Activated effector memory CD4-positive, alpha-beta T cell treated with Interleukin-2 at 50 U/mL for 16 hours (primary cell): ENCODE measurements at places on chromosomes 7 and 10.

DNA sequence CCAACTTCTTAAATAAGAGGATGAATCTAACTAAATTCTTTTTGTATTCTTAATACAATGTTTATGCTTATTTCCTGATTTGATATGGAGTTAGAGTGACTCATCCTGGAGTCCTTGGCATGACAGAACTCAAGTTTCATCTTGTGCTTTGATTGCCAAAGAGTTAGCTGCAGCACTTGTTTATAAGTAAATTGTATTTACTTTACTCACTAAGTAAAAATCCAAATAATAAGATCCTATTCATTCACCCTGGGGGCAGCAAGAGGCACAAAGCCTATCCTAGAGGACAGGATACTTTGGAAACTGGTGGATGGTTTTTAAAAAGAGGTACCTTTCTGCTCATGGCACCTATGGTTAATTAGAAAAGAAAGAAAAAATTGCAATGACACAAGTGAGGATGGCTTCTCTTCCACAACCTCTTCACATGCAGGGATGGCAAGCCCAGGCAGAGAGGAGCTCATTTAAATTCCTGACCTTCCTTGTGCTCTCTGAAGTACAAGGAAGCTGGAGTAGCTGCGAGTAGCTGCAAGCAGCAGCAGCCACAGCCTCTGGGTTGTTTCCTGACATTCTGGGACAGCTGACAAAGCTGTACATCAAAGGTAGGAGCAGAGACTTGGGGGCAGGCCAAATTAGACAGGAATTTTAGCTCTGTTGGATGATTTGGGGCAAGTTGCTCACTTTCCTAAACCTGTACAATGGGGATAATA lies 28.5 kb upstream of the CROT start:
- no peak for DNase-seq

- DNase-seq: no peak
Observed at GRCh38 chr7:130937830-130938229, 203.8 kb upstream of the KLF14 start.

DNA sequence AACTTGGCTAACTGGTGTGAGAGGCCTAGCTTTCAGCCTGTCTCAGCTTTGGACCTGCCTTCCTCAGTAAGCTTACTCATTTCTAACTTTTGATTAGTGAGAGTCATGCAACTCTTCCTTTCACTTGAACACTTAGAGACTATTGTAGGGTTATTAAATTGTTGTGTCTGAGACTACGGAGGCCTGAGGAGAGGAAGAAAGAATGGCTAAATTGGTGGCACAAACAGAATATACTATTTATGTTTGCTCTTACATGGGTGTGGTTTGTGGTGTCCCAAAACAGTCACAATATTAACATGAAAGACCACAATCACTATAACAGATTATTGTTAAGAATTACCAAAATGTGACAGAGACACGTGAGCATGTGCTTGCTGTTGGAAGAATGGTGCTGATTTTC lies 82.1 kb downstream of the TRIM24 start:
- no peak for DNase-seq

- no peak for DNase-seq
Observed at GRCh38 chr7:112538726-112539255, 58.0 kb downstream of the LSMEM1 start.

DNA sequence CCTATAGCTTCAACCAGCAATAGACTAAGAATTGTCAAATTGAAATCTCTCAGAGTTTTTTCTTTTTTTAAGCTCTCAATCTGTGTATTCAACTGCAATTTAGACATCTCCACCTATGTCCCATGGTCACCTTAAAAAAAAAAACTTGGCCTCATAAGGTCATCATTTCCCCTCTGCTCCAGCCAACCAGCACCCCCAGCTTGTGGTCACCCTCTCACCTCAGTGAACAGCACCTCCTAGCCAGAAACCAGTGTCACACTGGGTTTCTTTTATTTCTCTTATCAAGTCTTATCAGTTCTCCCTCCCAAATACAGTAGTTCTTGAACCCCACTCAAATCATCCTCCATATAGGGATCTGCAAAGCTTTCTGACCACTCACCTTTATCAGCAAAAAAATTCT lies 4.0 kb downstream of the ITGB1 start:
- DNase-seq: no peak

DNA sequence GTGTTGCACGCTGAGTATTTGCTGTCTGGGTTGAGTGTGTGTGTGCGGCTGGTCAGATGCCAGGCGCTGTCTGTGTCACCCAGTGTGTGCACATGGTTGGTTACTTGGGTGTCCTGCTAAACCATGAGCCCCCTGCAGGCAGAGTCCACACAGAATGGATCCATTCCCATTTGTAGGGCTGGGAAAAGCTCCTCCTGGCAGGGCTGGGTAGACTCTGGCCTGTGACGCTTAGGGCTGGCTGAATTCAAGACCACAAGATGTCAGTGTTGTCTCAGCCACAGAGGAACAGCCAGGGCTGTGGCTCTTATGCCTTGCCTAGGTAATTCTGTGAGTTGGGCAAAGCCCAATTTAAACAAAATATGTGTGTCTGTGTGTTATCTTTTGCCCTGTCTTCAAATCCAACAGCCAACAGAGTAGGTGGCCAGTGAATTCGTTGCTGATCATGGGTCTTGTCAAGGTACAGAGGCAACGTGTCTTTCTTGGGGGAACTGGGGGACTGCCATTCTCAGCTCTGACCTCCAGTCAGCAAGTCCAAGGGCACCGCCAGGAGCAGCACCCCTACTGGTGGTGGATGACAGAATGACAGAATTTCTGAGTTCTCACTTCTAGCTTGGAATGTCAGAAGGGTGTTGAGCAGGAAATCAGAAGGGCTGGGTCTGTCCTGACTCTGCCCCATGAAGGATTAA lies 285.1 kb downstream of the CCSER2 start:
- no peak for DNase-seq

DNA sequence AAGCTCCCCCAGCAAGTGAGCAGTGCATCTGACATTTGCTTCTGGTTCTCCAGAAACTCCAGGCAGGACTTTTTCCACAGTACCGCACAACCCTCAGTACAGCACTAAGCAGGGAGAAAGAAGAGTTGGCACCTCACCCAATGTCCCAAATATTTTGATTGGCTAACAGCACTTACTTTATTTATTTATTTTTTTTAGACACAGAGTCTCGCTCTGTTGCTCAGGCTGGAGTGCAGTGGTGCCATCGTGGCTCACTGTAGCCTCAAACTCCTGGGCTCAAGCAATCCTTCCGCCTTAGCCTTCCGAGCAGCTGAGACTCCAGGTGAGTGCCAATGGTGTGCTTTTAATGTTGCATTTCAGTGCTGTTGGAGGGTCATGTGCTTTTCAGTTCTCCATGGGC lies 200.3 kb upstream of the ZMIZ1 start:
- DNase-seq: no peak

- DNase-seq: no peak
Observed at GRCh38 chr10:80988755-80989154, 451.1 kb downstream of the SH2D4B start.

- no peak for DNase-seq
Observed at GRCh38 chr10:78707745-78708144, 361.0 kb upstream of the ZMIZ1 start.

- no peak for DNase-seq
Observed at GRCh38 chr10:131041441-131041840, 270.1 kb downstream of the TCERG1L start.

DNA sequence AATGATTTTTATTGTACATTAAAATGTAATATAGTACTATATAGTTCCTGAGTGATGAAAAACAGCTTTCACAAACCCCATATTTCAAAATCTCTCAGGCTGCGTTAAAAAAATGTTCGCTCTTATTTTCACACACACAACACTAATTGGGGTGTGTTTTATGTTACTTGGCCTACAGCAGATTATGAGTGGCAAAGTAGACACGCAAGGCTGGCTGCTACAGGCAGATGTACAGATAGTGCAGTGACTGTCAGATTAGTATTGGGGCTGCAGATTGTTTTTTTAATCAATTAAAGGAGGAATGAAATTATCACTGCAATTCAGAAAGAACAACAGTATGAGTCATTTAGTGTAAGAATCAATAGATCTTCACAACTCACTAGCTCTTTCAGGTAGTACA lies 65.2 kb upstream of the ICA1 start:
- no peak for DNase-seq

DNA sequence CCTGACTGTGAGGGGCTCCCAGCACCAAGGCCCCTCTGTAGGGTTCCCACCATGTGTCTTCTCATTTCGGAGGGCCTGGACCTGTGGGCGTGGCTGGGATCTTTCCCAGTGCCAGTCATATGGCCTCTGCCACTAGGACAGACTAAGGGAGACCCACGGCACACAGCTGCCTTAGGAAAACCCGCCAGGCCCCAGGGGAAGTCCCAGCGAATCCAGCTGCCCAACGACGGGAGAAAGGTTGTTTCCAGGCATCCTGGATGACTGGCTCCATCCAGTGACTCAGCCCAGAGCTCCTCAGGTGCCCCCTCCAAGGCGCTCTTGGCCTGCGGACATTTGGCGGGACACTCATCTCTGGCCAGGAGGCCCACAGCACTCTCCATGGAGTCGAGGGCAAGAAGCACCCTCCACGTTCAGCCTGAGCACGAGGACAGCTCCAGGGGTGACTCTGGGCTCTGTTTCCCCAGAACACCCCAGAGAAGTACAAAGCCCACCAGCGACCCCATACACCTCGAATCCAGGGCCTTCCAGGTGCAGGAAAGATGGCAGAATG lies 39.9 kb downstream of the PWWP2B start:
- no peak for DNase-seq

- no peak for DNase-seq
Observed at GRCh38 chr7:105218215-105218614, 170.5 kb downstream of the SRPK2 start.

GRCh38 chr10:63915240-63915639 lies 394.0 kb downstream of the REEP3 start:
- no peak for DNase-seq

- no peak for DNase-seq
Observed at GRCh38 chr7:100152937-100153666, 4.4 kb downstream of the LAMTOR4 start.

GRCh38 chr7:47601119-47601880 lies 19.4 kb upstream of the TNS3 start:
- no peak for DNase-seq

GRCh38 chr7:132458729-132459128 lies 117.5 kb downstream of the PLXNA4 start:
- no peak for DNase-seq

DNA sequence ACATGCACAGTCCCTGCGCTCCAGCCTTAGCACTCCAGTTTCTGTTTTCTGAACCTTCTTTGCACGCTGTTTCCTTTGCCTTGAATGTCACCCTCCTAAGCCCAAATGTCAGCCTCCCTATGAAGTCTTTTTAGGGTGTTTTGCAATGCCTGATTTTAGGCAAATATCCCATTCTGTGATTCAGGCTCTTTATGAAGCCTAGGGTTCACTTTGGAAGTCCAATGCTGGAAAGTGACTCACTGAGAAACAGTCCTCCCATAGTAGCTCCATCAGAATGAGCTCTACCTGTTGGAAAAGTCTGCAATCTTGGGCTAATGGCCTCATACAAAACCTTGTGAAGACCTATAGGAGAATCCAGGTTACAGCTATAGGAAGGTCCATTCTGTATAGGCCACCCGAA lies 5.3 kb downstream of the LAMB4 start:
- DNase-seq: no peak

DNA sequence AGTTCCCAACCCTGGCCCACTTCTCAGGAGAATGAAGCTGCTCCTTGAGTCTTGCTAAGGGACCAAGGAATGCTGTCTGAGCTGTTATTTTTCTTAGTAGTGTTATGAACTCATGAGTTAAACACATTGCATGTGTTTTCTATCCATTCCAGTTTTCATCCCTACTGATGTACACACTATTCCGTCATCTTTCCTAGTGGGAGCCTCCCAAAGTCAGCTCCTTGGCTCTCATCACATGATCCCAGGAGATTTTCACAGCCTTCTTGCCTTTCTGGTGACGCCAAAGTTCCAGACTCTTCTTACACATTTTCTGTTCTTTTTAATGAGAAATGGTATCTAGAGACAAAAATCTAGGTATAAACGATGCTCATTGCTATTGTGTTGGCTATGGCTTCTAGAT lies 8.4 kb upstream of the C10orf71 start:
- no peak for DNase-seq

DNA sequence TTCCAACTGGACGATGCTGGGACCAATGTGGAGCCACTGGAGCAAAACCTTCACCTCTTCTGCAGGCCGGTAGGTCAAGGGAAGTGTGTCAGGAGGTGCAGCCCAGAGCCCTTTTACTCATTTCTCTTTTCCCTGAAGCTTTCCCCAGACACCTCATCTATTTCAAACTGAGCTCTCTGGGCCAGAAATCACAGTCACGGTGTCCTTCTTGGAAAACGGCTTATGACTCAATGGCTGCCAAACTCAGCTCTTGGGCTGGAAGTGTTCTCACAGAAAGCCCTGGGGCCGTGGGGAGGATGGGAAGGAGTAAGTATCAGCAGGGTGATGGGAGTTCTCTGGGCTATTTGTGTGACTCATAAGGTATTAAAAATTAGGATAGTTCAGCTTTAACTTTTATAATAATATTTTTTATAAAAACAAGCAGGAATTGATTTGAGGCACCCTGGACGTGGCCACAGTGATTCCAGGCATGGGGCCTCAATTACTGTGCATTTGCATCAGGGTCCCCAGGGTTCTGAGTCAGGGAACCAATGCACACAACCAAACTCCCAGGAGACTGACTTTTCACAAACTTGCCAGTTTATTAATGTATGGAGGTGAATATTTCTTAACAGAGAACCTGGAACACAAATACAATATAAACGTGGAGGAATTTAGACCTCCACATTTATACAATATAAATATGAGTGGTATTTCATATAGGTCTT lies 187.4 kb upstream of the TMEM72 start:
- no peak for DNase-seq

DNA sequence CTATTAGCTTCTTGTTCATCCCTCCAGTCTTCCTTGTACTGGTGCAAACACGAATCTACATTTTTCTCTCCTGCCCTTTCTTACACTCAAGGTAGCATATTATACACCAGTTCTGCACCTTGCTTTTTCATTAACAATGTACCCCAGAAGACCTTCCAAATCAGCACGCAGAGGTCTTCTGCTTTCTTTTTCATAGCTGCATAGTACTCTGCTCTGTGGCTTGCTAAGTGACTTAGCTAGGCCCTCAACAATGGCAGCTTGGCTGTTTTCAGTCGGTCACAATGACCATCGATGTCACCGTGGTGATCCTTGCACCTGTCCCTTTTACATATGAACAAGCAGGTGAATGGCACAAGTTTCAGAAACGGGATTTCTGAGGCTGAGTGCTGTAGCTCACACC lies 5.1 kb upstream of the MAFK start:
- no peak for DNase-seq

DNA sequence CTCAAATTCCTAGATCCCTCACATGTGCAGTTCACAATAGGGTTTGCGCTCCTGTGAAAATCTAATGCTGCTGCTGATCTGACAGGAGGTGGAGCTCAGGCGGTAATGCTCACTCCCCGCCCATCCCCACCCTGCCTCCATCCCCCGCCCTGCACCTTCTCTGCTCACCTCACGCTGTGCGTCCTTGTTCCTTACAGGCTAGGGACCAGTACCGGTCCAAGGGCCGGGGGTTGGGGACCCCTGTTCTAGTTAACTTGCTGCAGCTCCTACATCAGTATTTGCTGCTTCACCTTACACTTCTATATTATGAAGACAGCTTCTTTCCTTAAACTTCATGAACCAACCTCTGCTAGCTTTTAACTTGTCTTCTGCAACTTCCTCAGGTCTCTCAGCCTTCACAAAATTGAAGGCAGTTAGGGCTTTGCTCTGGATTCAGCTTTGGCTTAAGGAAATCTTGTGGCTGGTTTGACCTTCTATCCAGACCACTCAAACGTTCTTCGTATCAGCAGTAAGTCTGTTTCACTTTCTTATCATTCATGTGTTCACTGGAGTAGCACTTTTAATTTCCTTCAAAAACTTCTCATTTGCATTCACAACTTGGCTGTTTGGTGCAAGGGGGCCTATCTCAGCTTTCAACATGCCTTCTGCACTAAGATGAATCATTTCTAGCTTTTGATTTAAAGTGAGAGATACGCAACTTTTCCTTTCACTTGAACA lies 1.7 kb upstream of the TNKS2 start:
- peak; percentile 45 for DNase-seq
